ENCODE measurements at places on chromosomes 7 and 10.

DNA sequence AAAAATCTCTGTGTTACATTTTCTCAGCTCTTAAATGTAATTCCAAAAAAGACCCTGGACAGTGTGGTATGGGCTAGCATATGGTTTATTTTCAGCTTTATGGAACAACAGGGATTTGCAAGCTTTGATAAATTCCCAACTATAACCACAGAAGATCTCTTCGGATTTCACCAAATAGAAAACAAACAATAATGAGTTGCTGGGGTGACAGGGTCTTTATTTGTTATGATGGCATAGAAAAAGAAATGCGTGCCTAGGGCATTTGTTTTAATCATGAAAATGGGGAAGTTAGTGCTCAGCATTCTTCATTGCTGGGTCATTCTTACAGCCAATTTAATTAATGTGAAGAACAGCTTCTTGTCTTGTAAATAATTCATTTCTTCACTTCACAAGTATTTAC lies 139.0 kb downstream of the LRRN3 start:
- no peak for DNase-seq

GRCh38 chr10:119161680-119162451 lies 3.6 kb downstream of the SFXN4 start:
- no peak for DNase-seq

DNA sequence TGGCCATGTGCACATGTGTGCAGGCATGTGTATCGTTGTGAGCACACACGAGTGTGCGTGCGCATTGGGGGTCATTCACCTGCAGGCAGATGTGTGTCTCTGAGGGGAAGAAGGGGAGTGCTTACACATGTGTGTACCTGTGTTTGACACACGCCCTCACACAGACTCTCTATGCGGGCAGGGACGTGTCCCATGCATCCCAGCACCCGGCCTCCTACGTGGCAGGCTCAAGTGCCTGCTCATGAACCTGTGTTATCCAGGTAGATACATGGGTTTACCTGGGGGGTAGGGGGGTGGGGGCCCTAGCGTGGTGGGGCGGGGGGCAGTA lies 18.6 kb downstream of the KCP start:
- no peak for DNase-seq

GRCh38 chr10:29028486-29028885 lies 260.4 kb upstream of the LYZL1 start:
- no peak for DNase-seq

DNA sequence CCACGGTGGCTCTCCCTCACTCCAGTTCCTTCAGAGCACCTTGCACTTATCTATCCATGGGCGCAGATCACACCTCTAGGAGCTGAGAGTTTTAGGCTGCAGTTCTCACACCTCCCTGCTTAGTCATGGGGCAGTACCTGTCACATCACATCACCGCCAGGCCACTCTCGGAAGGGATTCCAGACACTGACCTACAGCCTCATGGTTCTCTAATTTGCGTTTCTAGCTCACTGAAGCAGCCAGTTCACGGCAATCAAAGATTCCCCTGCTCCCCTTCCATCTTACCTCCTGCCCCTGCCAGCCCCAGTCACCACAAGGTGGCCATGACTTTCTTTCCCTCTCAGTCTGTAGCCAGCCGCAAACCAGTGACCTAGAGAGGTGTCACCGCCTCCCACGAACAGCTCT lies 34.2 kb downstream of the ADRB1 start:
- DNase-seq: no peak

DNA sequence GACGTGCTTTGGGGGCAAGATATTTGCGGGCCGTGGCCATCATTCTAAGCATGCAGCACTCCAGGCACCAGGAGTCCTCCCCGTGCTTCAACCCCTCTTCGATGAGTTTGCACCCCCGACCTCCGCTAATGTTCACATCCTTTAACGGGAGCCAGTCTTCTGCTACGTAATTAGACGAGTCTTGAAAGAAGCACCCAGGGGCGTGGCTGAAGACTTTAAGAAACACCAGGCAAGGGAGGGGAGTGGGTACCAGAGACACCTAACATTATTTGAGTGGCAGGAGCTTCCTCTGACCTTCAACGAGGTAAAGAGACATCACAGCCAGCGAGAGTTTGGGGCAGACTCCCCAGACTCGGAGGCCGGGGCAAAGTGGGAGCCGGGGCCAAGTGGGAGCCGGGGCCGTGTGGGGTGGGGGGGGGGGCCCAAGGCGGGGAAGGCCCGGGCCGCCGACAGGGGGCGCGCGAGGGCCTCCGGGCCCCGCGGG lies 31.1 kb upstream of the TOMM7 start:
- DNase-seq: no peak

GRCh38 chr10:95716466-95716865 lies 22.7 kb upstream of the TCTN3 start:
- no peak for DNase-seq

GRCh38 chr10:69938541-69938991 lies 114.1 kb upstream of the MACROH2A2 start:
- DNase-seq: no peak

DNA sequence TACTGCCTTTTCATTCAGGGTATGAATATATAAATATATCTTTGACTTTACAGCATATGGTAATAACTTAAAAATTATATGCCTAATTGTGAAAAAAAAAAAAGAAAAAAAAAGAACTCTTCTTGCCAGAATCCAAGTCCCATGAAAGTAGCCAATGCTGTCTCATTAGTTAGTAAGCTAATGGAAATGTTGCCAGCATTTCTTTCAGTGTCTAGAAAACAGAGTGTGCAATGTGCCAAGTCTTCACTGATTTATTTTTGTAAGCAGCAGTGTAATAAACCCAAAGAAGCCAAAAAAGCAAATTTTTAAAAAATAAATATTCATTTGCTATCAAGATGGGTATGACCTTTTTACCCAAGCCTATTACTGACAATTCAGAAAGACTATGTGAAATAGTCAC lies 31.1 kb upstream of the LRRN3 start:
- no peak for DNase-seq

GRCh38 chr7:79182283-79182682 lies 271.2 kb downstream of the MAGI2 start:
- DNase-seq: no peak

DNA sequence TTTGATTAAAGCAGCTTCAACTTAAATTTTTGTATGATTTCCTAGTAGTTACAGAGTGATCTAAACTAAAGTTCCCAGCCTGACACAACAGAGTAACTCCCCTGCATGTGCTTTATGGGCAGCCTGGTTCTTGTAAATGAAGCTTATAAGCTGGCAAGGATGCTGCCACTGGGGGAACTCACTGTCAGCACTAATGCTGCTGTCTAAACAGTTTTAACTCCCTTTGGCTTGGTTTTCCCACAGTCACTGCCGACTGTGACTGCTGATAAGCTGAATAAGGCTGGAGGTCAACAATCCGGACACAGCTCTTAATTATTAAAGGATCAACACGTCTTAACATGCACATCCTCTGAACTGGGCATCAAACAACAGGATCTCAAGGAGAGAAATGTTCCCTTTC lies 130.1 kb downstream of the OTUD1 start:
- no peak for DNase-seq

DNA sequence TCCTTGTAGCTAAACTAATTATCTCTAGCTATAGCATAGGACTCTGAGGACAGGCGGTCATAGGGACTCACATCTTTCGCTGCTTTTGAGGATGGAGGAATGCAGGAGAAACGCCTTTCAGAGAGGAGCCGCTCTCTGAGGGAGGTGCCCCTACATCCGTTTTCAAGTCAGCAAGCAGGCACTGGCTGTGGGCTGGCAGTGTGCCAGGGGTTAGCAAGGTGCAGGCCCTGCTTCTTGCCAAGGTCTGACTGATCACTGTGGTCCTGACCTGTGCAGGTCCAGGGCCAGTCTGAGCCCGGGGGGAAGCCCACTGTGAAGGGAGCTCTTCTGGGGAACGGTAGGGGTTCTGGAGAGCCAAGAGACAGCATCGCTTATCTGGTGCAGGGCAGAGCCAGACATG lies 89.4 kb downstream of the SH3PXD2A start:
- no peak for DNase-seq

- DNase-seq: no peak
Measured at GRCh38 chr10:13904064-13904463, 317.3 kb downstream of the PRPF18 start.

GRCh38 chr10:116710076-116710475 lies 32.3 kb downstream of the HSPA12A start:
- no peak for DNase-seq

GRCh38 chr7:127803626-127804025 lies 151.6 kb downstream of the SND1 start:
- DNase-seq: no peak

GRCh38 chr10:32929634-32930033 lies 28.4 kb downstream of the ITGB1 start:
- no peak for DNase-seq

- DNase-seq: no peak
Measured at GRCh38 chr7:85596827-85597226, 410.0 kb upstream of the SEMA3D start.

- no peak for DNase-seq
Measured at GRCh38 chr10:132888898-132889490, 53.4 kb downstream of the CFAP46 start.

DNA sequence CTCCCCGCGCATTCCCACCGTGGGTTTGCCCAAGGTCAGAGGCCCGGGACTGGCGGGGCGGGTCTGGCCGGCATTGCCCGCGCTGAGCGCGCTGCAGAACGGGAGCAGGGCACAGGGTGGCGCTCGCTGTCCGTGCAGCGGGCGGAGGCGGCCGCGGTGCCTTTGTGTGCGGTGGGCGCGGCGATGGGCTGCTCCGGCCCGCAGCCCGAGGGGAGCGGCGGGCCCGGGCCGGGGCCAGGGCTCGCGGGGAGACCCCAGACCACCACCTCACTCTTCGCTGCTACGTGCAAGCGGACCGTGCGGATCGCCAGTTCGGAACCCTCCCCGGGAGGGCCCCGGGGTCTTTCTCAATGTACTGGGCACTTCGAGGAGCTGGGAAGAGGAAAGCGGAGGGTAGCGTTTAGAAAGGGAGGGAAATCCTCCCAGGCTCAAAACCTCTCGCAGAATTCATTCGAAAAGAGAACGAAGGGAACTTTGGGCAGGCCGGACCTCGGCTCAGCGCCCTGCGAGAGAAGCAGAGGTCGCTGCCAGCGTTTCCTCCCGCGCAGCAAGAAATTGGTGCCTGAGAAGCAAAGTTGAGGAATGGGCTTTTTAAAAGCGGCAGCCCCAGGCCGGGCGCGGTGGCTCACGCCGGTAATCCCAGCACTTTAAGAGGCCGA lies 8.5 kb downstream of the SP8 start:
- peak; percentile 92 for DNase-seq

- DNase-seq: no peak
Measured at GRCh38 chr7:114678116-114678515, 243.8 kb upstream of the MDFIC start.

- no peak for DNase-seq
Measured at GRCh38 chr10:92413519-92413918, 122.6 kb downstream of the MARCHF5 start.

DNA sequence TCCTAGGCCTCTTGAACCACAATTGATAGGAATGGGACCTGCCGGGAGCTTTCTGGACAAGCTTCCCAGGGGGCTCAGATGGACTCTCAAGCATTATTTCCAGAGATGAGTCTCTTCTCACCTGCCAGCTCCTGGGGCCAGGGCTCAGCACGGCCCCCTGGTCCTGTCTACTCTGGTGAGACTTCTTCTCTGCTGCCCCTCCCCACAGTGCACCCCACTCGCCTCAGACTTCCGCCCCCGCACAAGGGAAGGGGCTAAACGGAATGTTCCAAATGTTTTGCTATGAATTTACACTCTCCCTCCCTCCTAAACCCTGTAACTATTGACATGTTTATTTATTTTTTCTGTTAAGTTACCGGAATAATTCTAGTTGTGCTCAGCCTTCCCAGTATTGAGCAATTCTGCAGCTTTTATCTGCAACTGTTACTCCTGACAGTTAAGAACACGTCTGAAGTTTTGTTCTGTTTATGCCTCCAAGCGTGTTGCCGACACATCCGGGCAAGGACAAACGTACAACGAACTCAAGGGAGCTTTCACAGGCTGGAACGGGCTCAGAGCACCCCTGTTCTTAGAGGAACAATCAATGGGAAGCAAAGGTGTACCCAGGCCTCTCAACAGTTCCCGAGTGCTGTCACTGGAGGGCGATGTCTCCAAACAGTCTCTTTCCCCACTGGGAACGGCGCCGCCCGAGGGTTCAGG lies 55.2 kb downstream of the FHIP2A start:
- DNase-seq: peak; percentile 83

DNA sequence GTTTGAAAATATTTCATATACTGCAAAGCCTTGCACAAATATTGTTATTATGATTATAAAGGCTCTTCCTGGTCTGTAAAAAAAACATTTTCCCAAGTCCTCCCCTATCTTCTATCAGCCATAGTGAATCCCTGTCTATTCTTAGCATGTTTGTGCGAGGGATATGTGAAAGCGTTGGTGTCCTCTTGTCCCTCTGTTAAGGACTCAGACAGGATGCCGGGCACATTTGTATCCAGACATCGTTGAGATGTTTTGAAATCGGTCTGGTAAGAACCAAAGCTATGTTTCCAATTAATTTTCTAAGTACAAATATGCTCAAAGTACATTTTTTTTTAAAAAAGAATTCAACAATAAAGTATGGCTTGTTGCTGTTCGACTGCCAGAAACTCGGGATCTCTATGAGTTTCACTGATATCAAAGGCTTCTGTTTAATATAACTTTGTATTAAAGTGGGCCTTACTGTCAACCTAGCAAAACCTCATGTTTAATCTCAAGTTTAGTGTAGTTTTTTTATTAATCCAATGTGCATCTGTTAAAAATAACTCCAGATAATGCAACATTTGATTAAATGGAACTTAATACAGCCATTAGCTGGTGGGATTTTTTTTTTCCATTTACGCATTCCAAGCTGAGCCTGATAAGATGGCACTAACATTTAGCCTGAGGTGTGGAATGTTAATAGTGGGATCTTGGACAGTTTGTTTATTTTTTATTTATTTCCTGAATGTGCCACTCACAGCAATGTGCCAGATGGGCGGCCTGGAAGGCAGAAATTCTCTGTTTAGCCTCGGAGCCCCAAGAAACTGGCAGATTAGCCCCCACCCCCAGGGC lies 754.3 kb downstream of the LRMDA start:
- DNase-seq: no peak
